ENCODE measurements at places on chromosomes 5 and 9.

DNA sequence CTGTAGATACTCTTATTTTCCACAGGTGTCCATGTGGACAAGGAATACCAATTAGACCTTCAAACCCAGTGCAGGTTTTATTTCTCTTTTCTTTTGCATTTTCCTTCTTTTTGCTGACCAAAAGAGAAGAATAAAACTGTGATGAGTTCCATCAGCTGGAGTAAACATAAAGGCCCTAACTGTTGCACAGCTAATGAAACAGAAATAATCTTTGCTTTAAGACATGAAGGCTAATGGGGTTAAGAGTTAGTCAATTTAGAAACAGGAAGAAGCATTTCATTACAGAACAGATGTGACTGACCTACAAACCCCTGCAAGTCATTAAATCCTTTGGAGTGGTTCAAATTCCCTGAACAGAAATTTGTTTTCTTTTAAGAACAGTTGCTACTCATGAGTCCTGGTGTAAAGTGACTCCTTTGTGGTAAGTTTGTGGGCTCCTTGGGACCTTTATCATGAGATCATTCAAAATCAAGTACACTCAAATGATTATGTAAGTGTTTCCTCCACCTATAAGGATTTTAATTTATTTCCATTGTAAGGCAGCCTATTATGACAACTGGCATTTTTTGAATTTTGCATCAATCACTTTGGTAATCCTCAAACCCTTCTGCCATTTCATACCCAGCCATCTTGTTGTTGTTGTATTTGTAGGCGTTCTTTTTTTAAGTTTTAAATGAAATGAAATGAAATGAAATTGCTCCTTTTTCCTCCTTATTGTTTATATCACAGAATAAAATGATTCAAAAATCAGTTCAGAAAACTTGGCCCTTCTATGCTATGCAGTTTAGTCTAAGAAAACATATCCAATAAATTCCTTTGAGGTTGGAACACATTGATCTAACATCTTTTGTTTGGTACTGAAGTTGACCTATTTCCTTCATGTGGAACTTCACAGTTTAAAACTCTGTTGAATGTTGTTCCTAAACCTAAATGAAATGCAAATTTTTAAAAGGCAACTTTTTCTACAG is 1.3 kb downstream of the MINAR2 start:
- DNase-seq = no peak

GRCh38 chr9:124941679-124942561 is 1.0 kb upstream of the GOLGA1 start:
- DNase-seq = peak; percentile 66

GRCh38 chr5:57889558-57889957 is 406.9 kb upstream of the ACTBL2 start:
- DNase-seq = peak; percentile 65

DNA sequence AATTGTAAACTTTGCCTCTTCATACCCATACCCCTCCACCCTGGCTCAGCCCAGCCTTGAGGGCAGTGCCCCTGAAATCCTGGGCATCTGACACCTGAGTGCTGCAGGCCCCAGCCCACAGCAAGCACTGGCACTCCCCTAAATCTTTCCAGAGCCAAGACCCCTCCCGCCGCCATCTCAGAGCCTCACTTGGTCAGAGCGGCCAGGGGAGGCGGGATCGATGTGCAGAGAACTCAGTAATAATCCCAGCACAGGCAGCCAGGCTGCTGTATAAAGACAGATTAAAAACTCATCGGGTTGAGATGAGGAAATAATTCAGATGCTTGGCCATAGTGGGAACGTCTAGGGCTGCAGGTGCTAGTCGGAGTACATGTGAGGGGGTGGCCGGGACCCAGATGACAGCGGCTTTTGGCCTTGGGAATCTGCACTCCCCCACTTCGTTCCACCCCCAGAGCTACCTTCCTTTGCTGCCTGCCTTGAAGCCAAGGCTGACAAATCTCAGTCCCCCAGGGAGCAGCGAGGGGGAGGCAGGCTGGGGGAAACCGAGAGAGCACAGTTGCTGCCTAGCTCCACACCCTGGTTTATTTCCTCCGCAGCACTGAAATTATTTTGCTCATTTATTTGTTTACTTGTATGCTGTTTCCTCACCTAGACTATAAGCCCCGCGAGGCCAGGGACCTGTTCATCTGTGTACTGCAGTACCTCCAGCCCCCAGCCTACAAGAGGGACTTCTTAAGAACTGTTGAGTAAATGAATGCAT is 19.5 kb upstream of the ARAP3 start:
- no peak for DNase-seq

DNA sequence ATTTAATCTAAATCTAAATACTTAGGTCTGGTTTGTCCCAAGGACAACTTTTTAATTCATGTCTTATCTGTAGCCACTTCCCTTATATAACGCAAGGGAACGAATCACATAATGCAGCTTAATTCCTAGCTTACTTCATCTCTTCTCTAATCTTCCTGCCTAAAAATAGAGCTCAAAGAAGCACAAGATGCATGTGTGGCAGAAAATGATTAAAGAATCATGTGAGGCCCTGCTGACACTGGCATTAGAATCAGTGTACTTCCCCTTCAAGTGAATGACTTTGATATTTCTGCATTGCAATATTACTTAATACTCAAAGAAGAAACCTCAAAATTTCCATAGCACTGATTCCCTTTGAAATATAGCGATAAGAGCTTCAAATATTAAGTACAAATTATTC is 317.9 kb upstream of the FTMT start:
- DNase-seq = no peak

- DNase-seq = no peak
Observed at GRCh38 chr5:110346893-110347358, 379.5 kb downstream of the TMEM232 start.

DNA sequence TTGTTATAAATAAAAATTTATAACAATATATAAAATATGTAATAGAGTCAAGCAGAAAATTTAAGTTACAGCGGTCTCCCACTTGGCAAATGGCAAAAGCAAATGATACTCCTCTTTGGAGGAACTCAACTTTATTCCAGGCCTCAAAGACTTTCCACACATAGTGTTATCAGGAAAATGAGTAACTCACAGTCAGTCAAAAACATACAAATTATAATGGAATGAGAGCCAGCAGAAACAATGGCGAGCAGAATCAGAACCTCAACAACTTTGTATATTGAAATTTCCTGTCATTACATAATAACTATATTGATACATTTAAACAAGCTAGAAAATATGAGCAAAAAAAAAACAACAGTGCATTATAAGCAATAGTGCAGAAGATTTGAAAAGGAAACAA is 45.2 kb downstream of the ABLIM3 start:
- no peak for DNase-seq

DNA sequence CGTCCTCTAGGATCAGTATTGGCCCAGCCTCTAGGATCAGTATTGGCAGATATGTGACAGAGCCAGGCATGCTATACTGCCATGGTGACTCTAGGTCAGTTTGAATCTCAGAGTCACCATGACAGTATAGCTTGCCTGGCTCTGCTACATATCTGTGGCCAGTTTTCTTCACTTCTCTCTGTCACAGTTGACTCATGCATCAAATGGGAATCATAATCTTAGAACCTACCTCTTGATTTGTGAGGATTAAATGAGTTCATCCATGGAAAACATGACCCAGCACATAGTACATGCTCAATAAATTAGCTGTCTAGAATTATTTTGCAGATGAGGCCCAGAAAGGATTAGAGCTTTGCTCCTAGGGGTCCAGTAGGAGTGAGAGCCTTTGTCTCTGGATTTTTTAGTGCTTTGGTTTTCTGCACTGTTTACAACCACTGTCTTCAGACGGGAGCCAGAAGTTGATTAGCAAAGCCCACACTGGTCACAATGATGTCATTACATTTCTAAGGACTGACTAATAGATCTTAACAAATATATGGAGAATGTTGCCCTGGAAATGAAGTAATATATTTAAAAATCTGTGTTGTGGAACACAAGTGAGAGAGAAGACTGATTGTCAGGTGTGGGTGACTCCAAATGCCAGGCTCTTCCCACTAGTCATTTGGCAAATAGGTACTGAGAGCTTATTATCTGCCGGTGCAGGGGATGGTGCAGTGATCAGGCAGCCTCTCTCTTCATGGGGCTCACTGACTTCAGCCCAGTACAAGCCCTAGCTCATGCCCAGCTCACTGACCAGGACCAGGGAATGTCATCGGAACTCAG is 76.0 kb downstream of the COL15A1 start:
- peak; percentile 97 for DNase-seq

DNA sequence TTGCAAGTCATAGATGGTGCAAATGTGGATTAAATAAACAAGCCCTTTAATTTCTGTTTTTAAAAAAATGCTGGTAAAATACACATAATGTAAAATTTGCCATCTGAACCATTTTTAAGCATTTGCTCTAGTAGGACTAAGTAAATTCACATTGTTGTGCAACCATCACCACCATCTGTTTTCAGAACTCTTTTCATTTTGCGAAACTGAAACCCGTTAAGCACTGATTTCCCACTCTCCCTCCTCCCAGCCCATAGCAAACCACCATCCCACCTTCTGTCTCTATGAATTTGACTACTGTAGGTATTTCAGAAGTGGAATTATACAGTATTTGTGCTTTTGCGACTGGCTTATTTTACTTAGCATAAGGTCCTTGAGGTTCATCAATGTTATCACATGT is 103.3 kb upstream of the CNTLN start:
- DNase-seq = no peak
